ENCODE measurements at places on chromosomes 6 and 20. TPM values are rescaled to one million over a fixed set of nuclear protein-coding genes. Genes with fewer than 3 reads are reported as not detected.

Gene COL10A1
- not detected for polyA plus RNA-seq

Gene SLC26A8
- polyA plus RNA-seq: not detected

Gene HLA-DRB1
- 1.1 TPM for polyA plus RNA-seq

Gene RBM24
- polyA plus RNA-seq: not detected

Gene FBXO30
- 0.90 TPM for polyA plus RNA-seq

Gene UBD
- polyA plus RNA-seq: not detected

Gene FLRT3
- polyA plus RNA-seq: not detected

Gene MCM8
- 0.55 TPM for polyA plus RNA-seq

Gene SMIM26
- polyA plus RNA-seq: 185 TPM

Gene TAF4
- 1.6 TPM for polyA plus RNA-seq

Gene PRR18
- polyA plus RNA-seq: not detected

DNA sequence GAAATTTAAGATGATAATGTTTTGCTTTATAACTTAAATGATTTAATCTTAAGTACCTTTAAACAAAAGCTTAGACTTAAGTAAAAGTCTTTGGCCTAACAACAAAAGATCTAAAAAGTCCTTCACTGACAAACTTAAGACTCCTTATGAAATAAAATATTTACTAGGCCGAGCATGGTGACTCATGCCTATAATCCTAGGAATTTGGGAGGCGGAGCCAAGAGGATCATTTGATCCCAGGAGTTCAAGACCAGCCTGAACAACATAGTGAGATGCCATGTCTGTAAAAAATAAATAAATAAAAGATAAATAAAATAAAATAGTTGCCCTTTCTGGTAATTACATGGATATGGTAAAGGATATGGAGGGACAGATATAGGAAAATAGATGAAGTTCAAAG is 12.4 kb downstream of the KATNA1 start:
- no peak for DNase-seq

GRCh38 chr6:155880900-155881299 is 425.3 kb upstream of the NOX3 start:
- no peak for DNase-seq

DNA sequence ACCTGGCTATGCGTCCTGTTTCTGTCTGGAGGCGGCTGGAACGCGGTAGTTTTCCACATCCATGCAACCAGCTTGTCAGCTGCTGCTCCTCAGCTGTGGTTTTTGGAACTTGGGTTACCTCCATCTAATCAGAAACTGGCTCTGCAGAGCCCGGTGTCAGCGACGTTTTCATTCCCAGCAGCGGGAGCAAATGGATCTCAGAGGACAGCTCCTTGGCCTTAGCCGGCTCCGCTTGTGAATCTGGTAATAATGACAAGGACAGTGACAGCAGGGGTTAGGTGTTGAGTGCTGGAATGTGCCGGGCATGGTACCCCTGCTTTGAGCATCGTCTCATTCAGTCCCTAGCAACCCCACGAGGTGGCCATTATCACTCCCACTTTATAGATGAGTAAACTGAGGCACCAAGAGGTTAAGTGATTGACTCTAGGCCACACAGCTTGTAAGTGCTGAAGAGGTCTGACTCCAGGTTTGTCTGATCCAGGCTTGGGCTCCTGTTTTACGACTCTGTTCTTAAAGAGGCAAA is 1.3 kb downstream of the SLCO4A1 start:
- no peak for DNase-seq

DNA sequence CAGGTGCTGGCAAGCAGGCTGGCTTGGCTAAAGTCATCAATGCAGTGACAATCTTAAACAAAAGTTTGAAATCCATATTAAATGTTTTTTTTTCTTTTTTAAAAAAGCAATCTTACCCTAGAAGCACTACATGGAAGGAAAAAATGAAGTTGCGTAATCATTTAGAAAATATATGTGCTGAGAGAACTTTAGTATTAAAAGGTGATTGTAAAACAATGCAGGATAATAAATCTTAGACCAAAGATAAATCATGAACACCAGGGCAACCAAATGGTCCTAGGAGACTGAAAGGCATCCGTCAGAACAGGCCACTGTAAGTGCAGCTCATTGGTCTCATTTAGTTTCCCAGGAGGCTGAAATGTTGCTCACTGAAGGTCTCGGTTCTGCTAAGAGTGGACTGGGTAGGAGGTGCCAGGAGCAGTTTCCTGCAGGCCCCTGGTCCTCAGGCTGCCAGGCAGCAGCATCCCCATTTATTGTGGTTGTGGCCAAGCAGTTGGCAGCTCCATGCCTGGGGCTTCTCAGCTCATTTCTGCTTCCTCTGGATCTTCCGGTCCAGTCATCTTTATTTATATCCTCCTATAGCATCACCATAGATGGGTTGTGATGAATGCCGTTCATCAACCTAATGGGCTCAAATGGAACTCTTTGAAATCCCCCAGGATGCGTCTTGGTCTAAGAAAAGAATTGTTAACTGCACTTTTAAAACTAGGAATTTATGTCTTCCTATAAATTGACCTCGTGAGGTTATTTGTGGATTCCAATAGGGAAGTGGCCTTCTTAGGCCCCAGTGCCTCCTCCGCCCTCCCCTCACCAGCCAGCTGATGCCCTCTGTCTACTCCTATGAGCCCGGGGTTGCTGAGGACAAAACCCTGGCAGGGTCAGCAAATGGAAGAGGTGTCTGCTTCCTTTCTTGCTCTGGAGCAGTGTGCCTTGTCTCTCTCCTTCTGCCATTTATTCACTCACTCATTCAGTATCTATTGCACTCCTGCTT is 269.0 kb downstream of the UST start:
- DNase-seq: no peak

- DNase-seq: no peak
Observed at GRCh38 chr6:122696079-122696478, 83.4 kb upstream of the FABP7 start.

GRCh38 chr6:20866036-20866435 is 331.8 kb downstream of the CDKAL1 start:
- DNase-seq: no peak

DNA sequence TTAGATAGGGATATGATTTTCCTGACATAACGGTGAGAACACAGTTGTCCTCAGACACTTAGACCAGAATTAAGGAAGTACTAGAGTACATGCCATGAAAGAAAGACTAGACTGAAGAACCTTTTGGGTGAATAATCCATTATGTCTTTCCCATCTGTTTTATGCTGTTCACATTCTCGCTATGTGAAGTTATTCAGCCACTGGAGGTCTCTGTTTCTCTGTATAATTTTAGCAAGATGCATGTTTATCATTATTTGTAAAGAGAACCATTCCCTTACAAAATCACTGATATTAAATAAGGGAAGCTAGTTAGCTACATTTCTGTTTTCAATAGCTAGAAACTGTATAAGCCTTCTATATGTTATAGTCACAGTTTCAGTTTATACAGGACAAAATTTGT is 391.9 kb downstream of the CD109 start:
- no peak for DNase-seq

- no peak for DNase-seq
Observed at GRCh38 chr6:14559746-14560536, 442.4 kb downstream of the CD83 start.

- DNase-seq: no peak
Observed at GRCh38 chr6:43910638-43911353, 140.8 kb downstream of the VEGFA start.

GRCh38 chr20:5821627-5822215 is 71.5 kb downstream of the SHLD1 start:
- no peak for DNase-seq

DNA sequence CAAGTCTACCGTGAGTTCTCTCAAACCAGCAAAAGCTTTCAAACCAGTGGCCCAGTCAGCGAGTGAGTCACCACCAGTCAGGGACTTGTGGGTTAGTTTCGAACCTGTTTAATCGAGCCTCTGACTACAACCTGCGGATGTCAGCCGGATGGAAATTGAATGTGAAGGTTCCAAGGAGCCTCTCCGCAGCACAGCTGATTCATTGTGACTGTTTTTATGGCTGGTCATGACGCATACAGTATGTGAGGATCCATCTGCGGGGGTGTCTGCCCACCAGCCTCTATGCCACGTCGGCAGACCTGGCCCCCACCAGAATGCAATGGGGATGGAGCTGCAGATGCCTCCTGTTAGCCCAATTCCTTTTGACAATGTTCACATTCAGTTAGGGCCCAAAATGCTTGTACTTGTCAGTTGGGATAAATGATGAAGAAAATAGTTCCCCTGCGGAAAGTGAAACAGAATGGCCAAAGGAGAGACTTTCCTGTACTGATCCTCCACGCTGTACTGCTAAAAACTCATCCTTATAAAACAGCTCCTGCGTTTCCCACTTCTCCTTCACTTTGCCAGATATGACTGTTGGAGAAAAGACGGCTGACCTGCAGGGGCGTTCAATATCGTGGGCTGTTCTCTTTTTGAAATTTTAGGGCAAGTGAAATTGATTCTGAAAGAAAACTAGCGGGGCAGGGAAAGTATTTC is 206.6 kb downstream of the TFAP2B start:
- no peak for DNase-seq

- no peak for DNase-seq
Observed at GRCh38 chr20:64005394-64005793, 24.5 kb downstream of the PRPF6 start.

GRCh38 chr20:60680554-60680953 is 571.5 kb upstream of the CDH4 start:
- DNase-seq: no peak

GRCh38 chr6:27630727-27631608 is 158.1 kb upstream of the ZNF184 start:
- DNase-seq: no peak

GRCh38 chr6:19803331-19804204 is 33.6 kb upstream of the ID4 start:
- no peak for DNase-seq

GRCh38 chr20:63293456-63293855 is 470 bp downstream of the COL20A1 start:
- peak; percentile 3 for DNase-seq

DNA sequence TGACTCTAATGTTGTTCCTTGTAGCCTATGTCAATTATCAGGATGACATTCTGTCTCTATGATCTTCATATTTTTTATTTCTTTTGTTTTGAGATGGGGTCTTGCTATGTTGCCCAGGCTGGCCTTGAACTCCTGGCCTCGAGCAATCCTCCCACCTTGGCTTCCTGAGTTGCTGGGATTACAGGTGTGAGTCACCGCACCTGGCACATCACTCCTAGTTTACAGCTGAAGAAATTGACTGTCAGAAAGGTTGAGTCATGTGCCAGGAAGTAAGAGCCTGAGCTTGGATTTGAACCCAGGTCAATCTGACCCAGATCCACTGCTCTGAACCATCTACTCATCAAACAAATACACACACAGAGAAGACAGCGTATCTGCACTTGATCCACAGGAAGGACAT is 14.4 kb downstream of the PPP1R3G start:
- no peak for DNase-seq

- DNase-seq: no peak
Observed at GRCh38 chr6:136696783-136697364, 95.4 kb downstream of the MAP3K5 start.

DNA sequence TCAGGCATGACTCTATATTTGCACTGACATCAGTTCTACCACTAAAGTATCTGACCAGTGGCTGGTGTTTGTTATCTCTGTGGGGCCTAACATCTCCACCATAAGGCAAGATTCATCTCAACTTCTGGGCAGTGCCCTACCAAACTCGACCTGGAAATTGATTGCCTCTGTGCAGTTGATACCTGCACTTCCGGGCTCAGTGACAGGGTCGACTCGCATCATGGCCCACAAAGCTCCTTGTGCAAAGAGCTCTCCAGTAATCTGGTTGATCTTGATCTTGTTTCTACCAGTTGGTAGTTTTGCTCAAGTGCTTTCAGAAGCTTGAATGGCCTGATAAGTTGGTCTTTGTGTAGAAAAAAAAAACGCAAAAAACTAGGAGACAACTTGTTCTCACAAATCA is 501.1 kb upstream of the JAG1 start:
- no peak for DNase-seq

GRCh38 chr6:132161283-132161682 is 210.1 kb upstream of the CCN2 start:
- DNase-seq: no peak

GRCh38 chr6:138397128-138398122 is 6.6 kb upstream of the HEBP2 start:
- no peak for DNase-seq

DNA sequence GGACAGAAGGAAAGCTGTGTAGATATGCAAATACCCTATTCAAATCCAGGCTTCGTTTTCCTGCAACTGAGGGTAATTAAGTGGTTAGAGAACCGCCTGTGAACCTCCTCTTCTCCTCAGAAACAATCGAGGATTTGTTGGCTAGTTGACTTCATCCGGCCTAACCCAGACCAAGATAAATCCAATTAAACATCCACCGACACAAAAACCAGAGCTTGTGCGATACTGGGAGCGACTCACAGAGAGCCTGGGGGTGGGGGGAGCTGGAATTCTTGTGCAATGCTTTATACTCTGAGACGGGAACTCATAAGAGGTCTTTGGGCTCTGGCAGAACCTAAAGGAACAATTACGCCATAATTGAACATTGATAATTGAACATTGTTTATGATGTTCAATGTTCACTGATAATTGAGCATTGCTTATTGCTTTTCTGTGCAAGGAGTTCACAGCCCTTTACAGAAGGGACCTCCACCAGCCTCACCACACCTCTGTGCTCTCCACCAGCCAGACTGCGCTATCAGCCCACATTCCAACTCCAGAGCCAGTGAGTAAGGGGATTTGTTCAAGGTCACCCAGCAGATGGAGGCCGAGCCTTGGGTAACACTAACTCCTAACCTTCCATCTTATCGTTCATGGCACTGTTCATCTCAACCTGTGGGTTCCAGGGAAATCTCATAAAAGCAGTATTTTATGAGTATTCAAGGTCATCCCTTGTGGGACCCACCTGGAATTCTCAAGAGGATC is 429.6 kb upstream of the JARID2 start:
- DNase-seq: no peak

GRCh38 chr20:26218301-26218700 is 521.6 kb upstream of the ZNF337 start:
- DNase-seq: no peak

DNA sequence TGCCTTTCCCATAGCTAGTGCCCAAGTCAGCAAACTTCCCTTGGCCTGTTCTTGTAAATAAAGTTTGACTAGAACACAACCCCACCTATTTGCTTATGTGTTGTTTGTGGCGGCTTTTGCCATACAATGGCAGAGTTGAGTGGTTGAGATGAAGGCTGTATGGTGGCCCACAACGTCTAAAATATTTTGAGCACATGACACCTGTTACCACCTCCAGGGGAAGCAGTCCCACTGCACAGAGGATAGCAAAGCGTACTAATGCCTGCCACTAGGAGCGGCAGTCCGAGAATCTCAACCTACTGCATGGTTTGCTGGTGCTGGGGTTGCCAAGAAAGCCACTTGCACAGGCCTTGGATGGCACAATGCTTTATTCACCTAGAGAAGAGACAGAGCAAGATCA is 58.6 kb downstream of the TGM2 start:
- DNase-seq: no peak

- DNase-seq: no peak
Observed at GRCh38 chr20:22985239-22985778, 49.8 kb upstream of the SSTR4 start.

GRCh38 chr6:37251211-37251780 is 6.3 kb upstream of the TBC1D22B start:
- DNase-seq: no peak

DNA sequence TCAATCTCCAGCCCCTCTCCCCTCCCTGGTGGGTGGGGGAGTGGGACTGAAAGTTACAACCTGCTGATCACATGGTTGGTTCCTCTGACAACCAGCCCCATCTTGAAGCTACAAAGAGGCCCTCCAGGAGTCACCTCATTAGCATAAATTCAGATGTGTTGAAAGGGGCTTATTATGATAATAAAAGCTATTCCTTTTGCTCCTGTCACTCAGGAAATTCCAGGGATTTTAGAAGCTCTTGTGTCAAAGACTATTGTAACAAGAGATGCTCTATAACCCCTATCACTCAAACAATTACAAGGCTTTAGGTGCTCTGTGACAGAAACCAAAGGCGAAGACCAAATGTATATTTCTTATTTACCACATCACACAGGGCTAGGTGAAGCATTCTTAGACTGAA is 30.1 kb upstream of the MBOAT1 start:
- DNase-seq: no peak
